ENCODE measurements at places on chromosomes 7 and 10.

- H3K4me3 ChIP-seq, result no peak overlapping the region
- no peak for DNase-seq
- H3K4me1 ChIP-seq, result no peaks in the 10 kb centered on the region
- H3K27ac ChIP-seq, result no peak overlapping the region
- H3K36me3 ChIP-seq, result no peaks in the 10 kb centered on the region
These were observed 34.1 kb downstream of the PNLIPRP2 start for GRCh38 chr10:116654816-116655215.

DNA sequence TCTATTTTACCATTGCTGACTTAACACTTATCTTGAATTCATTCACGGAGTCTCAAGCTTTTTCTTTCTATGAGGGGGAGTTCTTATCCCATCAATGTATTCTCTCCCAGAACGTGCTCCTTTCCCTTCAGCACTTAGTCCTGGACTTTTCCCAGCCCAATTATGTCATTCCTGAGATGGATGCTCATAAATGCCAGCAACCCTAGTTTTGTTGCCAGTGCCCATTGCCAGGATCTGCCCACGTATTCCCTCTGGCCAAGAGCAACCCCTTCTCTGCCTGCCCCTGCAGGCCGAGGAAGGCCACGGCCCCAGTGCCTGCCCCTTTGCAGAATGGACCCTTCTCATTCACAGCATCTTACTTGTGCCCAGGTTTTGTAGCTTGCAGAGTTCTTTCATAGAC, 67.4 kb upstream of the PPP1R3C start:
- H3K36me3 ChIP-seq, result no peaks in the 10 kb centered on the region
- peaks cover 22% of the 10 kb centered on the region for H3K27me3 ChIP-seq
- no peak for DNase-seq
- no peak overlapping the region for H3K4me3 ChIP-seq
- H3K27ac ChIP-seq, result no peak overlapping the region

GRCh38 chr7:27897001-27897400, 157.0 kb downstream of the TAX1BP1 start:
- H3K27me3 ChIP-seq, result peaks cover 27% of the 10 kb centered on the region
- no peak for DNase-seq
- no peaks in the 10 kb centered on the region for H3K36me3 ChIP-seq
- no peak overlapping the region for H3K27ac ChIP-seq
- no peak overlapping the region for H3K4me3 ChIP-seq
- H3K4me1 ChIP-seq, result peaks cover 37% of the 10 kb centered on the region

- H3K36me3 ChIP-seq, result no peaks in the 10 kb centered on the region
- H3K27ac ChIP-seq, result no peak overlapping the region
- no peaks in the 10 kb centered on the region for H3K27me3 ChIP-seq
These were observed 197.9 kb downstream of the HDAC9 start for GRCh38 chr7:18693406-18693805.

GRCh38 chr10:43055991-43056567, 20.8 kb upstream of the RET start:
- no peak overlapping the region for H3K4me3 ChIP-seq
- no peaks in the 10 kb centered on the region for H3K36me3 ChIP-seq
- no peak for DNase-seq
- no peaks in the 10 kb centered on the region for H3K4me1 ChIP-seq
- H3K27me3 ChIP-seq, result peaks cover 3% of the 10 kb centered on the region

- no peak for DNase-seq
- peaks cover 4% of the 10 kb centered on the region for H3K4me1 ChIP-seq
- peaks cover 5% of the 10 kb centered on the region for H3K27me3 ChIP-seq
These were observed 61.6 kb downstream of the NHLRC2 start for GRCh38 chr10:113916053-113916452.

- peaks cover 9% of the 10 kb centered on the region for H3K4me1 ChIP-seq
- no peaks in the 10 kb centered on the region for H3K36me3 ChIP-seq
- peaks cover 21% of the 10 kb centered on the region for H3K27me3 ChIP-seq
- DNase-seq, result no peak
These were observed 45.1 kb downstream of the ST8SIA6 start for GRCh38 chr10:17409170-17409733.

DNA sequence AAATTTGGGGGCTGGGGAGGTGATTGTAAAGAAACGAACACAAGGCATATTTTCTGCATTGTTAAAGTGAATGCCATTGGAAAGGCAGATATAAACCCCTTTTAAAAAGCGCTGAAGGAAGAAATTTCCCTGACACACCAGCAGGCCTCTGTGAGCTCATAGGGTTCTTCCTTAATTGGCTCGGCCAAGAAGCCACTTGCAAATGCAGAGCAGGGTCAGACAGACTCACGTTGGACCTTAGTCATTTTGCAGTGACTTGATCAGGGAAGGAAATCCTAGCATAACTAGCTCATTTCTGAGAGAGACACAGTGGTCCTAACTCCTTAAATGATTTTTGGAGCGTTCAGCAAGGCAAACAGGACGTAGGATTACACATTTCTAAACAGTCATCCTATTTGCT, 1461.4 kb downstream of the GATA3 start:
- no peaks in the 10 kb centered on the region for H3K27me3 ChIP-seq
- H3K36me3 ChIP-seq, result no peaks in the 10 kb centered on the region
- DNase-seq, result no peak
- no peak overlapping the region for H3K4me3 ChIP-seq

DNA sequence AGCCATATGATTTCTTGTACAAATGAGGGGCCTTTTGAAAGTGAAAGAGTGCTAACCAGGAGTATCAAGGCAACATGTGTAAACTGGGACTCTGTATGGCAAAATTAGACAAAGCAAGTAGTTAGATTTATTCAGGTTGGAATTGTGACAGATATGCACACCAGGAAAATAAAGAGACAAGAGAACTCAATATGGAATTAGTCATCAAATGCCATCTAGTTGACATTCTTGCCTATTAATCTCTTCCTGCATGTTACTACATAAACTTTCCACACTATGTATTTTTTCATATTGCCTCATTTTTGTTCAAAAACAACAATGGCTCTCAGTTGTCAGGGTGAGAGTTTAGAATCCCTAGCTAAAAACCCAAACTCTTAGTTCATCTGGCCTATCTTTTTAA, 799.0 kb downstream of the NRG3 start:
- no peak overlapping the region for H3K4me3 ChIP-seq
- no peak overlapping the region for H3K27ac ChIP-seq

DNA sequence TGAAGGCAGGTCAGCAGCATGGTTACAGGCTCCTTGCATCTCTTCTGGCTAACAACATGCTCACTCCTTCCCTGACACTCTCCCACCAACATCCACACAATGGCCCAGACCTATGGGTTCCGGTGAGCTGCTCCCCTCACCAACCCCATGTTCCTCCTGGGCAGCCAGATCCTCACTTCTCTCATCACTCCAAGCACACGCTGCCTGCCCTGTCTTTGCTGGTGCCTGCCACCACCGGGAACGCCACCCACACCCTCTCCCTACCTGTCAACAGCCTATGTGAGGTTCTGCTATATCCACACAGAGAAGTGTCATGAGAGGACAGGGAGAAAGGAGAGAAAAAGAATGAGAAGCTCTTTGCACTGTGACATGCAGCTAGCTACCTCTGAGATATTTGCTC, 14.6 kb downstream of the PARP12 start:
- no peaks in the 10 kb centered on the region for H3K27me3 ChIP-seq
- peaks cover 3% of the 10 kb centered on the region for H3K4me1 ChIP-seq
- H3K4me3 ChIP-seq, result no peak overlapping the region
- no peak for DNase-seq
- H3K36me3 ChIP-seq, result peaks cover 57% of the 10 kb centered on the region

- no peak overlapping the region for H3K27ac ChIP-seq
- no peaks in the 10 kb centered on the region for H3K4me1 ChIP-seq
- DNase-seq, result no peak
- no peaks in the 10 kb centered on the region for H3K36me3 ChIP-seq
These were observed 516.9 kb downstream of the GLRX3 start for GRCh38 chr10:130652964-130653578.

- H3K4me1 ChIP-seq, result peaks cover 20% of the 10 kb centered on the region
- no peaks in the 10 kb centered on the region for H3K36me3 ChIP-seq
- peak overlapping the region; percentile 77 for H3K27ac ChIP-seq
These were observed 38.0 kb downstream of the PRKAG2 start for GRCh38 chr7:151838861-151839381.

GRCh38 chr10:29731760-29732159, 97.0 kb upstream of the SVIL start:
- no peak overlapping the region for H3K4me3 ChIP-seq
- H3K27ac ChIP-seq, result no peak overlapping the region
- H3K4me1 ChIP-seq, result peaks cover 7% of the 10 kb centered on the region

GRCh38 chr7:68684996-68685395, 913.3 kb upstream of the AUTS2 start:
- H3K4me1 ChIP-seq, result no peaks in the 10 kb centered on the region
- no peak overlapping the region for H3K4me3 ChIP-seq
- no peak overlapping the region for H3K27ac ChIP-seq

DNA sequence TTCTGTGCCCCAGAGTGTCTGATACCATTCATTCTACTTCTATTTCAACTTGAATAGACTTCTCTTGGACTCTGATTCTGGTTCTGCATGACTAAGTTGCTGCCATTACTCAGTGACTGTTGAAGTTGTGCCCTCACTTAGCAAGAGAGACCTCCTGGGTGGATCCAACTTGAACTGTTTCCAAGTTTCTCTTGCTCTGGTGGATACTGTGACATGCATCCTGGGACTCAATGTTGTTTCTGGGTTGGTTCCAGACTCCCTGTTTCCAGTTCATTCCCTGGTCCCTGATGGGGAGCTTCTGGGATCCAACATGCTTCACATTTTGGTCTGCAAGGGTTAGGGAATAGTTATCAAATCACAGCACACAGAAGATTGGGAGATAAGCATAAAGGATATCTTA, 26.2 kb upstream of the PRPF18 start:
- H3K27ac ChIP-seq, result no peak overlapping the region
- no peaks in the 10 kb centered on the region for H3K4me1 ChIP-seq
- no peak for DNase-seq
- H3K36me3 ChIP-seq, result no peaks in the 10 kb centered on the region
- H3K27me3 ChIP-seq, result no peaks in the 10 kb centered on the region
- no peak overlapping the region for H3K4me3 ChIP-seq

DNA sequence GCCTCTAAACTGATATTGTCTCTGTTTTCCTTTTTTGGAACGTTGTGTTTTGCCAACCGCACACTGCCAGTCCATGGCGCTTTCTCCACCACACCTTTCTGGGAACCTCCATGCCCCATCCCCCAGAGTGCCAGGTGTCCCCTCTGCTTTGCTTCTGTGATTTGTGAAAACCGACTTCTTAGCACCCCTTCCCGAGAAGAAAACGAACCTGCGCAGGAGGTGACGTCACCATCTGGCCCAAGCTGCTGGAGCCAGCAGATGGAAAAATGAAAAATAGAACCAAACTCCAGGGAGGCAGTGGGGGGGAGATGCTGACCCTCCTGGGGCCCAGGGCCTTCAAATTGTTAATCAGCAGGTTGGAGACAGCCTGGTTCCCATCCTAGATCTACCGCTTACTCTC, 103.8 kb downstream of the HTR5A start:
- H3K27me3 ChIP-seq, result peaks cover 14% of the 10 kb centered on the region
- DNase-seq, result no peak
- H3K4me1 ChIP-seq, result no peaks in the 10 kb centered on the region
- H3K27ac ChIP-seq, result no peak overlapping the region
- H3K4me3 ChIP-seq, result no peak overlapping the region
- H3K36me3 ChIP-seq, result no peaks in the 10 kb centered on the region

- no peaks in the 10 kb centered on the region for H3K4me1 ChIP-seq
- no peak overlapping the region for H3K27ac ChIP-seq
- H3K4me3 ChIP-seq, result no peak overlapping the region
- DNase-seq, result no peak
These were observed 50.4 kb upstream of the NKX6-2 start for GRCh38 chr10:132836248-132836831.

- H3K27ac ChIP-seq, result no peak overlapping the region
- H3K27me3 ChIP-seq, result peaks cover 14% of the 10 kb centered on the region
- no peaks in the 10 kb centered on the region for H3K36me3 ChIP-seq
- no peak overlapping the region for H3K4me3 ChIP-seq
These were observed 4.3 kb downstream of the CUBN start for GRCh38 chr10:17125206-17125893.

GRCh38 chr7:107850216-107850615, 40.8 kb upstream of the DLD start:
- H3K4me1 ChIP-seq, result peaks cover 3% of the 10 kb centered on the region
- no peak overlapping the region for H3K27ac ChIP-seq
- no peak for DNase-seq
- no peaks in the 10 kb centered on the region for H3K27me3 ChIP-seq
- no peaks in the 10 kb centered on the region for H3K36me3 ChIP-seq
